ENCODE measurements at places on chromosomes 1 and 21. TPM values are rescaled to one million over a fixed set of nuclear protein-coding genes. Genes with fewer than 3 reads are reported as not detected.

DNA sequence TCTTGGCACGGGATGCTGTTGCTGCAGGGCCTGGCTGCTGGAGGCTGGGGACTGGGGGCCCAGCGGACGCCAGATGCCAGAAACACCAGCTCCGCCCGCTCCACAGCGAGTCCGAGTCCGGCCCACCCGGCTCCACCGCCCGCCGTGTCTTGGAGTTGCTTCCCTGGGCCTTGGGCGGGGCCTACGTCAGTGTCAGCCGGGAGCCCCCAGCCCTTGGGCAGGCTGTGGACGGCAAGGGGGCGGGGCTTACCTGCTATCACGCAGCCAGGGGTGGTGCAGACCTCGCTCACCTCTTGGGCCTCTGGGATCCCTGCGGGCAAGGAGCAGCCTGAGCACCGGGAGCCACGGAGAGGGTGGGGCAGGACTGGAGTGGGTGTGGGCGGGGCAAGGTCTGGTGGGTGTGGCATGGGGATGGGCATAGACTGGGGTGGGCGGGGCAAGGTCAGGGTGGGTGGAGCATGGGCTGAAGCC is 21.8 kb downstream of the MMEL1 start:
- no peak for DNase-seq

Gene DOP1B
- total RNA-seq = 10.8 TPM

DNA sequence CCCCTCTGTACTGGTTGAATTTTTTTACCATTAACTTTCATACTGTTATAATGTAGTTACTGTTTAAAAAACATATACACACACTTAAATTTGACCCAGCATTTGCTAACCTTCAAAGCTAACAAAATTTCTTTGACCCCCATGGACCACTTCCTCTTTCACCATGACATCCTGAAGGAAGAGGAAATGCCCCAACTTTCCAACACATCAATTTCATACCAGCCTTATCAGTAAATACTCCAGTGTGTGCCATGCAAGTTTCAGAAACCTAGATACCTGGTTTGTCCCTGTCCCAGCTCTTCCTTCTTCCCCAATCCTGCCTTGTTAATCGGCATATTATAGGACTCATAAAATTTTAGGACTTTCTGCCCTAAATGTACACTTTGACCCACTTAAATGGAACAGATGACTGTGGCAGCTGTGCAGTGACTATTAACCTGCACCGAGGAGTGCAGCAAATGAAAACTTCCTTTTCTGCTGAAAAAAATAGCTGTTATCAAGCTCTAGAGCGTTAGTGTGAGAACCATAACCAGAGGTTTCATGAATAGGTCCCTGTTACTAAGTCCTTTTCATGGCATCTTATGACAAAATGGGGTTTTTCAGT is 54.1 kb downstream of the DTL start:
- no peak for DNase-seq

DNA sequence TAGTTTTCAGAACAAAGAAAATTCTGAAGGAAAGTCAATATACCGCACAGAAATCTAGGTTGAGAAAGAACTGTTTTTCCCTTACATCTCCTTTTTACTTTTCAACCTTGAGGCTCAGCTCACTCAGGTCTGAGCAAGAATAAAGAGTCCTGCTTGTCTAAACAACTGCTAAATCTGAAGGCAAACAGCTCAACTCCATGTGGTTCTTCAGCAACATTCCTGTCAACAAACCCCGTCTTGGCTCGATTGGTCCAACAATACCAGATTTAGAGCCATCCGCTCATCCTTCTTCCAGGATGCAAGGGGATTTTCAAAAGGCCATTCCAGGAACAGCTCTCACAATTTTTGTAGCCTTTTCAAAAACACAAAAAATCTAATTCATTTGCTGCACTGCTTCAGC is 119.8 kb downstream of the HLCS start:
- no peak for DNase-seq

Gene KRTAP13-2
- not detected for total RNA-seq

DNA sequence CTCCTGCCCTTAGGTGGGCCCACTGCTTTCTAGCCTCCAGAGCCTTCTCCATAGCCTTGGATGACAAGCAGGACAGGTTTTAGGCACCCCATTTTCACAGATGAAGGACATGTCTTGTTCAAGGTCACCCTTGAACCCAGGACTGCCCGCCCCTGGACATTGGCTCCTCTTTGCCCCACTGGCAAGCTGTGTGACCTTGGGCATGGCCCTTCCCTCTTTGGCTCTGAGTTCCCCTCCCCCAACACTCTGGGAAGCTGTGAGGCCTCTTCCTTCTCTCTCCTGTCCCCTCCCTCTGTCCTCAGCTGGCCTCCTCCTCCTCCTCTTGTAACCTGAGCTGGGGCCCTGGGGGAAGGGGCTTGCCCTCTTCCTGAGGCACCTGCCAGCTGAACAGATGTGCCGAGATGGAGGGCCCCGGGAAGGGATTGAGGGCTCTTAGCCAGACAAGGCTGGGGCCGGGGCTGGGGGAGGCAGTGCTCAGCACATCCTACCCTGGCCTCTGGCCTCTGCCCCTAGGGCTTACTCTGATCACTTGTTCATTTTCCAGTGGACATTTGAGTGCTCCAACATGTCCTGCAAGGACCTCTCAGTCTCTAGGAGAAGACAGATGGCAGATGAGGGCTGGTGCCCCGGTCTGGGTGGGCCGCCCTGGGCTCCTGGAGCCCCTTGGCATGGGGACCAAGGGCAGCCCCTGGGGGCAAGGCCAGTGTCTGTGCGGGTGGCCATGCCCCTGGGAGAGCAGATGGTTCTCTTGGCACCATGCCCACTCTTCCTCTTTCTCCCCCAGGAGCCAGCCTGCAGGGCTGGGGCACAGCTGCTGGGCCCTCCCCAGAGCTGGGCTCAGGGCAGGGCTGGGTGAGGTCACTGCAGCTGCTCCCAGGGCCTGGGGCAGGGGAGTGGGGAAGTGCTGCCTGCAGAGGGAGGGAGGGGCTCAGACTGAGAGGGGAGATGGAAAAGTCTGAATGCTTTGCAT is 10.7 kb downstream of the FOXO6 start:
- peak; percentile 51 for DNase-seq

DNA sequence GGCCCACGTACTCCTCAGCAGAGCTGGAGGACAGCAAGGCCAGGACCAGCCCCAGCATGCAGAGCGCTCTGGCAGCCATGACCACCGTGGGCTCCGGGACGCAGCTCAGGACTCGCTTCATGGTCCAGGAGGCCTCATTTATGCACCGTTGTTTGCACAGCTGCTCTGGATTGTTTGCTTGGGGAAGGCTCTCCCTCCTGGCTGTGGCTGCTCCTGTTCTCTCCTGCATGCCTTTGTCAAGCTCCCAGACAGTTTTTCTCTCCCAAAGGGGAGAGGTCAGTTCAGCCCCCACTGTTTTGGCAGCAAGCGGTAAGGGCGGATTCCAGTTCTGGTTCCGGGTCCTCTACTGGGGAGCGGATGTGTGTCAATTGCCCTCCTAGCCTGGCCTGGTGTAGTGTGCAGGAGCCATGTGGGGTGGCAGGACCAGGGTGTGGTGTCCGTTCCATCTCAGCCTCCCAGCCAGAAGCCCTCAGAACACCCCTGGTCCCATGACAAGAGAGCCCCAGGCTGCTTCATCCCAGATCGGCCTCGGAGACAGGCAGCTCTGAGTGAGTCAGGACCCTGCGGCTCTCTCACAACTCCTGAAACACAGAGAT is at the start of gene TFF3:
Gene TFF3 (minus strand): TSS at position 114 of the 596 bp plus-strand sequence. CDS start 35 bp downstream, at position 79.
- no peak for DNase-seq

DNA sequence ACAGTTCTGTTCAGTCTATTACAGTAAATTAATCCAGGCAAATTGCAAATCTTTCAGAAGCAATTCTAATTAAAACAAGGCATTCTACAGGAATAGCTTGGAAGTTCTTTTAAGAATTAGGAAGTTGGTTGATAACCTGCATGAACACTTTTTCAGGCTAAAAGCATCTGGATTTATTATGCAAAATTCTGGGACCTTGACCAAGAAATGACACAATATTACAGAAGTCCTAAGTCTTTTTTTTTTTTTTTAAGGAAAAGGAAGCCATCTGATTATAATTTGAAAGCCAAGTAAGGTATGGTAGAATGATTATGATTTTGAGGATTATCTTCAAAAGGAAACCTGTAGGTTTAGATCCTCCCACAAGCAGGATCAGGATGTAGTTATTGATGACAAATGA is 74.7 kb upstream of the KCNK2 start:
- DNase-seq = no peak

DNA sequence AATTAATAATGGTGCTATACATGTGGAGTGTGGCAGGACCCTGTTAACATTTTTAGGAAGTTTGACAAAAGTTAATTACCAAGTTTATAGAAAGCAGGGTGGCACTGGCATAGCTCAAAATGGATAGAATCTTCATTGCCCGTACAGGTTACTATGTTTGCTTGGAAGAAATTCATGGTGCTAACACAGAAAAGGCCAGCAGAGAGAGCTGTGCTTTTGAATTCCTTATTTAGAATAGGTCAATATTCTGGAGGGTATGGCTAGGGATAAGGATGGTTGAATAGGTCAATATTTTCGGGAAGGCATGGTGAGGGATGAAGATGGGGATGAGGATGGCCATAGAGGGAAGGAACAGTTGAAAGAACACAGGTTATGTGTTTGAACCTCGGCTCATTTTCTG is 345.1 kb downstream of the LMO4 start:
- DNase-seq = peak; percentile 7

- DNase-seq = no peak
Observed at GRCh38 chr1:5993556-5994491, 1.6 kb upstream of the NPHP4 start.

GRCh38 chr21:32412162-32413014 is at the start of gene EVA1C:
Gene EVA1C (plus strand): TSS chr21:32412706. CDS start chr21:32412854, 148 bp downstream.
- DNase-seq = peak; percentile 59

Gene LEFTY2
- 0.27 TPM for total RNA-seq

- no peak for DNase-seq
Observed at GRCh38 chr1:118366286-118366685, 181.3 kb upstream of the SPAG17 start.

DNA sequence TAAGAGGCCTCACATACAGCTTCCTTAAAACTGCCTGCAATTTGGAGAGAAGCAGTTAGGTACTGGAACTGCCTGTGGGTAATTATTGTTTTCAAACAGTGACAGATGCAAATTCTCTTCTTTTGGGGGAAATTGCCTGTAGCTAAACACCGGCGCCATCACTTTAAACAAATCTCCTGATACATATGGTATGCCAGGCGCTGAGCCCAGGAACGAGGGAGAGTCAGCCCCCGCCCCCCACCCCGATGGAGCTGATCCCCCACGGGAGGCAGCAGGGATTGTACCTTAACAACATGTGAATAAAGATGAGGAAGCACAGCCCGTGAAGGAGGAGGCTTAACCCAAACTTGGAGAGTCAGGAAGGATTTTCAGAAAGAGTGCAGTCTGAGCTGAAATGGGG is 7.1 kb downstream of the TMEM51 start:
- DNase-seq = no peak

GRCh38 chr1:159996653-159997052 is 35.1 kb downstream of the PIGM start:
- no peak for DNase-seq

GRCh38 chr1:54968551-54968950 is 11.9 kb upstream of the TMEM61 start:
- no peak for DNase-seq

Gene UAP1
- total RNA-seq = 16.2 TPM

Gene GJA9
- total RNA-seq = not detected

GRCh38 chr1:84450910-84451309 is 28.2 kb upstream of the RPF1 start:
- no peak for DNase-seq

GRCh38 chr21:45169001-45169400 is 94.6 kb downstream of the ADARB1 start:
- DNase-seq = no peak

- DNase-seq = no peak
Observed at GRCh38 chr1:14983277-14983676, 170.3 kb upstream of the TMEM51 start.

Gene C8A
- not detected for total RNA-seq

Gene INAVA
- under 0.01 TPM for total RNA-seq

Gene IFFO2
- total RNA-seq = 30.7 TPM

Gene CFHR1
- total RNA-seq = not detected

Gene AGTRAP
- 47.9 TPM for total RNA-seq

DNA sequence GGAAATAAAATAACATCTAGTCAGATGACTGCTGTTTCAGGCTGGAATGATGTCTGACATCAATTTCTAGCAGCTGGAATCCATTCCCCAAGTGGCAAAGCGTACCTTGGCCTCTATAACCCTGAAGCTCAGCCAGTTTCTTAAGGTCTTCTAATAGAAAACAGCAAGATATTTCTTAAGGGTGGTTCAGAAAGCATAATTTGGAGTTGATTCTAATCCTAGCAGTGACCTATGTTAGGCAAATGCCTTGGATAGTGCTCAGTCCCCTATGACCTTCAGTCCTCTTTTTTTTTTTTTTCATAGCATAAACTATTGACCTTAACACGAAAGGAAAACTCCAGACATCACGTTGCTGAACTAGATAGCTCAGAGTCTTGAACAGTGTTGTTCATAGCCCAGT is 56.5 kb downstream of the LAMC2 start:
- DNase-seq = no peak

- DNase-seq = no peak
Observed at GRCh38 chr1:67732750-67733151, 47.8 kb downstream of the GADD45A start.

- no peak for DNase-seq
Observed at GRCh38 chr1:88658419-88658818, 25.7 kb upstream of the PKN2 start.

Gene TMPRSS3
- not detected for total RNA-seq

DNA sequence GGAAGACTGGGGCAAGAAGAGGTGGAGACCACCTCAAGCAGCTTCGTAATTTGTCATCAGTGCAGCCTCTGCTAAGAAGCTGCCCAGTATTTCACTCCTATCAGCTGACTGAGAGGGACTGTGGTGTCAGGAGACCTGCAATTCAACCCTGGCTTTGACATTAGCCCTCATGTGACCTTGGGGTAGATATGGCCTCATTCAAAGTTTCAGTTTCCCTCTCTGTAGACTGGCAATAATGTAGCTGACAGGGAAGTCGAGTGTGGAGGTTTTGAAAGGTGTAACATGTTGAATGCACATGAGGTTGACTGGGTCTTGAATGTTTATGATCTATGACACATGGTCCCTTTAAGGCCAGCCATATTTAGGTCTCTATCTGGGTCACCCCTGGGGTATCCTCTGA is 2.2 kb upstream of the SPRR4 start:
- DNase-seq = no peak

Gene TFF2
- total RNA-seq = not detected

DNA sequence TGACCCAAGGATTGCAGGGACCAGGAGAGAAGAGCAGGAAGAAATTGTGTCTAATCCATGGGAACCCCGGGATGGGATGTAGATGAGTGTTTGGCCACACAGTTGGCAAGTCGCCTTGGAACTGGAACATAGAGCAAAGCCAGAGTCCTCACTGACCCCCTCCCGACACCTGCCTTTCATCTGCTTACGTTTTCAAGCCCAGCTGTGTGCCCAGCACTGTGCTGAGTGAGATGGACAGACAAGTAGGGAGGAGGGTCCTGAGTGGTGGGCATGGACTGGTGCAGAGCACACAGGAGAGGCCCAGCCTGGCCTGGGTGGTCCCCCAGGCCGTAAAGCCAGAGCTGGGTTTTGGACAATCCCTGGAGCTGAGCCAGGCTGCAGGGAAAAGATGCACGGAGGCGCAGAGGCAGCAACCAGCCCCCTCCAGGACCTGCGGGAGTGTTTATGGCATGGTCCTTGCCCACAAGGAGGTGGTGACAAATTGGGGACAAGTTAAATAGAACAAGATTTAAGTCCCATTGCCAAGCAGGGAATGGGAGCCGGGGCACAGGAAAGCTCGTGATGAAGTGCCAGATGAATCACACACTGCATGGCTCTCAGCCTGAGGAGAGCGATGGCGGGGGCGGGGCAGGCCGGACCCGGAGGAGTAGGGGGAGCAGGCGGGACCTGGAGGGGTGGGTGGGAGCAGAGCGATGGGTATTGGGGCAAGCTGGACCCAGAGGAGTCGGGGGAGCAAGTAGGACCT is 157.8 kb upstream of the VAMP3 start:
- DNase-seq = no peak

Gene GPR25
- total RNA-seq = under 0.01 TPM

Gene GBP7
- total RNA-seq = not detected

Gene HCRTR1
- total RNA-seq = 0.27 TPM

All from hematopoietic multipotent progenitor cell (in vitro differentiated cells).